ENCODE measurements at places on chromosomes 6 and 20. TPM values are rescaled to one million over a fixed set of nuclear protein-coding genes. Genes with fewer than 3 reads are reported as not detected.

GRCh38 chr6:74069089-74069581, 373.1 kb downstream of the CD109 start:
- DNase-seq, result no peak

Gene RBPJL
- total RNA-seq, result not detected

- no peak for DNase-seq
These were observed 147.0 kb downstream of the CDKAL1 start for GRCh38 chr6:20681243-20681684.

GRCh38 chr6:132814716-132815570, 574 bp downstream of the RPS12 start:
- no peak for DNase-seq

DNA sequence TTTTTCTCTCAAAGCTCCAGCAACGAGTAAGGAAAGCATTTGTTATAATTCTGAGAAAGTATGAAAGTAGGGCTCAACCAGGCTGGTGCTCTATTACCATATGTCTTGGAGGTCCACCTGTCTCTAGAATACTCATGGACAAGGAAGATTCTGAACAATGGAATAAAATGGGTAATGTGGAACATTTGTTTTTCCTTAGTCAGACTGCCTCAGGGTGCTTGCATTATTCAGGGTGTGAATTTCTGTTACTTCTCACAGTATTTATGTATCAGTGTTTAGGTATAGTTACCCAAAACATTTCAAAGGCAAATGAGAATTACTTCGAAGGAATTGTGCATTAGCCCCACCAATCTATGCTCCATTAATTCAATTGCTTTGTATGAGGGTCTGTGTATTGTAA, 586.2 kb upstream of the CITED2 start:
- no peak for DNase-seq

DNA sequence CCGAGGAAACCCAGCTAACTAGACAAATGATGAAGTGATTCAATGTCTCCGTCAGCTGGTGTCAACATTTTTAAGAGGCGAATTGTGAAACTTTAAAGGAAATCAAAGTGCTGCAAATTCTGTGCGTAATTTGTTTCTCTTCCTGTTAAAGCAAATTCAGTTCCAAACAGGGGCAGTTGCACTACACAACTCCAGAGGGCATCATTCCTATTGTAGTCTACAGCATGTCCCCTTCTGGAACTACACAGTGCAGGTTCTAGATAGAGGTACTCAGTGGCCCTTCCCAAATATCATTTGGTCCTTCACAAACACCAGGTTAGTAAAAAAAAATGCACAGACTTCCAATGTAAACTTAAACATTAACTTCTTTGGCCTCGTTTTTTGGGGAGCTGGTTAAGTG, 38.3 kb upstream of the SMLR1 start:
- no peak for DNase-seq

Gene RFX6
- total RNA-seq, result not detected

Gene TTK
- total RNA-seq, result 45.5 TPM

DNA sequence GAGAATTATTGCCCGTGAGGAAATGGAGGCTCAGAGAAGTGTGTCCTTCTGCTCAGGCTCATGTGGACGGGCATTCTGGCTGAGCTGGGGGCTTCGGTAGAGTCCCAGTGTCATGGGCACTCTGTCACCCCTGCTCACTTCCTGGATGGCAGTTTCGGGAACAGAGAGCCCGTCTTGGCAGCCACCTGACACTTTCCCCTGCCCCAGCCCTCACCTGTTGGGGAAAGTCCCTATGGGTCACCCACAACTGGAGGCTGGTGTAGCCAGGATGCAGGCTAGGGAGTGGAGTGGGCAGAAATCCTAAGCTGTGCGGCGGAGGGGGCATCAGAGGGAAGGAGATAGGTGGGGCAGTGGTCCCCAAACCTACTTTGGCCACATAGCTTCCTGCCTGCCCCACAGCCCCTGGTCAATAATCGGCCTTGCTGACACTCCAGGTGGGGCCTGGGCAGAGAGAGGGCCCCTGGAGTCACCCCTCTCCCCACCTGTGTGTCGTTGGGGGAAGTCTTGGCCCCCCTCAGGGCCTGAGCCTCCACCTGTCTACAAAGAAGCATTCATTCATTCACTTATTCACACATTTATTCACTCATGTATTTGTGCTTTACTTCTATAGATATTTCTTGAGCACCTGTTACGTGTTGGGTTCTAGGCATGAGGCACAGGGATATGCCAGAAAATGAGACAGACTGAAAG, 40.5 kb downstream of the SNAI1 start:
- DNase-seq, result no peak

- DNase-seq, result no peak
These were observed 465.4 kb upstream of the BTBD3 start for GRCh38 chr20:11452326-11452725.

Gene TXLNB
- total RNA-seq, result 0.61 TPM

DNA sequence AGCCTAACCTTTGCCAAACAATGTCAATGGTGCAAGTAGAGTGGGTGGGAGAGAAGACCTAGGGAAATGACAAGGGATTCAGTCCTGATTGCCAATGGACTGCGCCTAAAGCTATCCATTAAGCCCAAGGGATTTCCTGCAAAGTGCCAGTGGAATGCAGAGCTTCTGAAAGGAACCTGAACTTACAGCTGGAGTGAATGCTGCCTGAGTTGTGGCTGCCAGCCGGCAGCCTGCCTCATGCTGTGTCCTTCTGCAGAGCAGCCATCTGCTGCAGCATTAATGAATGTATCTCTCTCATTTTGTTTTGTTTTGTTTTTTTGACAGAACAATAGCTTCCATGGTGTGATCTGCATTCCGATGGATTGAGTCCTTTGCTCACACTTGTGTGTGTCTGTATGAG, 44.7 kb downstream of the SLC35F1 start:
- no peak for DNase-seq

GRCh38 chr6:47256361-47256760, 53.3 kb downstream of the TNFRSF21 start:
- DNase-seq, result no peak

DNA sequence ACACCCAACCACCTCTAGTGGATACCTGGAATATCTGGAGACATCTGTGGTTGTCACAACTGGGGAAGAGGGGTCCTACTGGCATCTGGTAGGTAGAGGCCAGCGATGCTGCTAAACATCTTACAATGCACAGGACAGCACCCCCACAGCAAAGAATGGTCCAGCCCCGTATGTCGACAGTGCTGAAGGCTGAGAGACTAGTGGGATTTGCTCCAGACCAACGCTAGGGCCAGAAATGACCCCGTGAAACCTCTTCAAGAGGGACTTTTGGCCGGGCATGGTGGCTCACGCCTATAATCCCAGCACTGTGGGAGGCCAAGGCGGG, 7.2 kb downstream of the PREX1 start:
- DNase-seq, result no peak

GRCh38 chr20:12715371-12715770, 293.4 kb upstream of the SPTLC3 start:
- no peak for DNase-seq

DNA sequence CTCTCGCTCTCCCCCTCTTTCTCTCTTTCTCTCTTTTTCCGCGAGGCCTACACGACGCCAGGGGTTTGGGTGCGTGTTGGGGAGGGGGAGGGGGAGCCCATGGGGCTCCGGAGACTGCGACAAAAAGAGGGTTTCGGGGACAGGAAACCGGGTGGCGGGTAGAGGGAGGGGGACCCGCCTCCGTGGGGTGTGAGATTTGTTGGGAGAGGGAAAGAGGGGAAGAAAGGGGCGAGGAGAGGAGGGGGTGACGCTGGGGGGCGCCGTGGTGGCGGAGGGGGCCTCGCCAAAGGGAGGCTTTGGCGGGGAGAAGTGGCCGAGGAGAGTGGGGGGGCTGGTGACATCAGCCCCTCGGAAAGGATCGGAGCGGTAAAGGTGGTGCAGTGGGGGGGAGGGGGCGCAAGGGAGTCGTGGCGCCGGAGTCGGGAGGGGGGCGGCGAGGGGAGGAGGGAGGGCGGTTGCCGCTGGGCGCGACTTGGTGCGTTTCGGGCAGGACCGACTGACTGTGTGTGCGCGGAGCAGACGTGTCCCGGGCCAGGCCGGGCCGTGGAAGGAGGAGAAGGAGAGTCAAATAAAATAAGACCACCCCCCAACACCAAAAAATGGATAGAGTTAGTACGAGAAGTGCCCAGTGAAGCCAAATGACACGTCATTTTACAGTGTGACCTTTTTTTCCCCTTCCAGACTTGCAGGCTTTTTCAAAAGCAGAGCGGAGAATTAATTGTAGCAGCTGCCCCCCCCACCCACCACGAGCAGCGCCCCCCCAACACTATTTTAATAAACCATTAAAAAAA, 39.8 kb downstream of the GNAS start:
- DNase-seq, result peak; percentile 56

Gene MMP24
- total RNA-seq, result 2.9 TPM

DNA sequence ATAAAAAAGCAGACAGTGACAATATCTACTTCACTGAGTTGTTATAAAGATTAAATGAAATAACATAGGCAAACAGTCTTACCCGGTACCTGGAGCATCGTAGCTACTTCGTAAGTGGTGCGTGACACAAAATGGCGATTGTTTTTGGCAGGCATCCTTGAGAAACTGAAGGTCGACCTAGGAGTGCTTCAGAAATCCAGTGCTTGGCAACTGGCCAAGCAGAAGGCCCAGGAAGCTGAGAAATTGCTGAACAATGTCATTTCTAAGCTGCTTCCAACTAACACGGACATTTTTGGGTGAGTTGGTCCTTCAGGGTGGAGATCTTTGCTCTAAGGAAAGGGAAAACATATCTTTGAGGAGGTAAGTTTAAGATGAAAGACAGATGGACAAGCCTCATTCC, 4.8 kb downstream of the BPIFA2 start:
- no peak for DNase-seq

GRCh38 chr6:17200395-17200794, 80.8 kb upstream of the RBM24 start:
- peak; percentile 20 for DNase-seq

- no peak for DNase-seq
These were observed 50.6 kb upstream of the SLC2A12 start for GRCh38 chr6:134103006-134103405.

GRCh38 chr6:21386744-21387143, 206.8 kb upstream of the SOX4 start:
- DNase-seq, result no peak

DNA sequence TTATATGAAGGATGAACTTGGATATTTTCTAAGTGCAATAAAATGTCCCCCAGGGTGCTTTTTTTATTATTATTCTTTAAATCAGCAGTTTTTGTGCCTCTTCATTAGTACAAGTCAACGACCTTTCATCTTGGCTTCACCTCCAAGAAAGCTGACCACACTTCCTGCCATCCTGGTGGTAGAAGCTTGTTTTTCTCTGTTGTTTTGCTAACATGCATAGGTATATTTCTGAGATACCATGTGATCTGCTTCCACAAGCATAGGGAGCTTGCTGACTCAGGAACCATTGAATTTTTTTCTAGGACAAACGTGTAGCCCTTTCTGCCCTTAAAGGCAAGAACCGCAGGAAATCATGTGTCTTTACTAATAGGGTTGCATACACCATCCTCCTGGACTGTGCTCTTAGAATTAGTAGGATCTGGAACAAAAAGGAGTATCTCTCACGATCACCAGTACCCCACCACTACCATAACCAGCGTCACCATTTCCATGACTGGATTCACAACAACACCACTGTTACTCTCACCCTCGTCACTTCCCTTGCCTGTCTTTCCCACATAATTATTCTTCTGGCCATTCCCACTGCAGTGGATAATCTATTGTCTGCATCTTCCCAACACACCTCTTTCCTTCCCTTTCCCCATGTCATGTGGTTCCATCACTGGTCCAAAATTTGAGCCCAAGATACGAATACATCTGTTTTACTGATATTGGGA, 207.1 kb downstream of the MAFB start:
- no peak for DNase-seq

GRCh38 chr6:126873351-126873750, 245.1 kb upstream of the RSPO3 start:
- no peak for DNase-seq

DNA sequence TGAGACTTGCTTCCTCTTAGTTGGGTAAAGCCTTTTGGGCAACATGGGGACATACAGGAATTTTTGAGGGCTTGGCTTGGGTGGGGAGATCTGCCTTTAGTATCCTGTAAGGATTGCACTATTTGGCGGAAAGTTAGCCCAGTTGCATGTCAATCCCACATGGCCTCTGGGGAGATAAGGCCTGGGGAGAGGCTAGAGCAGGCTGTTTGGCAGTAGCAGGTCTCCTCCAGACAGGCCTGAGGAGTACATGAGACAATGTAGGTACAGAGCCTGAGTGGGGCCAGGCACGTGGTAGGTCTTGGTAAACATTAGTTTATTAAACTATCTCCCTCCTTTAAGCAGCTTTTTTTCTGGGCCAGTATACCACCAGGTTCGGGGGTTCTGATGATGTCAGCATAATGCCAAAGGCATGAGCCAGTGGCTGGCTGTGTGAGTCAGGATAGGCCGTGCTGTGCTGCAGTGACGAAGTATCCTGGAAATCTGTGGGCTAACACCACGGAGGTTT, 147.9 kb downstream of the VEGFA start:
- DNase-seq, result no peak

Gene CALHM6
- total RNA-seq, result 4.6 TPM

- DNase-seq, result no peak
These were observed 75.5 kb downstream of the NOL4L start for GRCh38 chr20:32509639-32510066.

Gene SCAND1
- 82.1 TPM for total RNA-seq

DNA sequence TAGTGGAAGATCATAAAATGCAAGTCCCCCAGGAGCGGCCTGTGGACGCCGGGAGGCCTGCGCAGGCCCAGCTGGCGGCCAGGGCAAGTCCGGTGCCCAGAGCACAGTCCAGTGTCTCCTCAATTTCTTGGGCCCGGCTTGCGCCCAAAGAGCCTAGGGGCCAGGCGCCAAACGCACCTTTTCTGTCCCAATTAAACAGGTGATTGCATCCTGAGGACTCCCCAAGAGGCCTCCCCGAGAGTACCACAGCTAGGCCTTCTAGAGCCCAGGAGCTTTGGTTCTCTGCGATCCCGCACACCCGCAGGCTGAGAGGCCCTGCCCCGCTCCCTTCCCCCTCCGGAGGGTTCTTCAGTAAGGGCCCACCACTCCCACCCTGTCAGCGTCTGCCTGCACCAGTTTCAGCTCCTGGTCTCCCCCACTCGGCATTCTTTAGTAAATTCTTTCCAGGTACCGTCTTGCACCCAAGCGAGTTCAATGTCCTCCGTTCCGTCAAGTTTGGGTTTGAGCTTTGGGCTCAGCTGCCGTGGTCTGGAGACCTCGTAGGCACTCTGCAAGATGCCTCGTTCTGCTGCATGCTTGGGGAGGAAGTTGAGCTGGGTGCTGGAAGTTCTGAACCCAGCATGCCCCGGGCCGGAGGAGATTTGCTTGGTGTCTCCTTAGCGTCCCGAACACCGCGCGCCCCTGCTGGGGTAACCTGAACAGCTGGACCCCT, 3.9 kb upstream of the NKX2-2 start:
- DNase-seq, result no peak

DNA sequence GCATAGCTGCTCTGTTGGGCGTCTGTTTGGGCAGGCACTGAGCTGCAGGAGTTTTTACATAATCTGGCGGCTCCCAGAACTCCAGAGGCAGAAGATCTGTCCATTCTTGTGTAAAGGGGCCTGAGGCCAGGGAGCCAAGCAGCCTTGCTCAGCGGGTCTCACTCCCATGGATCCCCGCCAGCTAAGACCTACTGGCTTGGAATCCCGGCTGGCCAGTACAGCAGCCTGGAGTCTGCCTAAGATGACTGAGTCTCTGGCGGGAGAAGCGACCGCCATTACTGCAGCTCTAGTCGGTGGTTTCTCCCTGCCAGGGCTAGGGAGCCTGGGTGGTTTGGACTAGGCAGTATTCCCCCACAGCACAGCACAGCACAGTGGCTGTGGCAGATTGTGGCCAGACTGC, 268.4 kb upstream of the SYNCRIP start:
- no peak for DNase-seq

Measured in neural crest cell (in vitro differentiated cells).